Activated CD8-positive, alpha-beta memory T cell treated with anti-CD3 and anti-CD28 coated beads, Interleukin-2, amount 50 U/mL, for 4 hours (primary cell): ENCODE measurements at places on chromosomes 1 and 21.

- DNase-seq = peak; percentile 48
Measured at GRCh38 chr1:7705048-7705907, 65.8 kb upstream of the VAMP3 start.

GRCh38 chr1:50126927-50127715 is 18.4 kb downstream of the ELAVL4 start:
- DNase-seq = no peak

DNA sequence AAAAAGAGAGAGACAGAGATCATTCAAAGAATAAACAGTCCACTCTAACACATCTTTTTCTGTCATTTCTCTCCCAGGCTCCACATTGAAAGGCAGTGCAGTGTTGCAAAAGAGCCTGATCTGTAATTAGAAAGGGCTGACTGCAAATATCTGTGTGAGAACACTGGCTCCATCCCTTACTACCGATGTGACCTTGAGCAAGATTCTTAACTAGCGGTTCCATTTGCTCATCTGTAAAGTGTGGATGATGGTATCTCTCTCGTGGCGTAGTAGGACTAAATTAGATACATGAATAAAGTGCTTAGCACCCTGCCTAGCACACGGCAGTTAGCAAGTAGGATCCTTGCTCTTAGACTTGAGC is 26.9 kb upstream of the SLC44A3 start:
- no peak for DNase-seq

- DNase-seq = no peak
Measured at GRCh38 chr1:20405893-20406604, 80.0 kb downstream of the CAMK2N1 start.

GRCh38 chr1:92961896-92962752 is 862 bp upstream of the DIPK1A start:
- peak; percentile 57 for DNase-seq

DNA sequence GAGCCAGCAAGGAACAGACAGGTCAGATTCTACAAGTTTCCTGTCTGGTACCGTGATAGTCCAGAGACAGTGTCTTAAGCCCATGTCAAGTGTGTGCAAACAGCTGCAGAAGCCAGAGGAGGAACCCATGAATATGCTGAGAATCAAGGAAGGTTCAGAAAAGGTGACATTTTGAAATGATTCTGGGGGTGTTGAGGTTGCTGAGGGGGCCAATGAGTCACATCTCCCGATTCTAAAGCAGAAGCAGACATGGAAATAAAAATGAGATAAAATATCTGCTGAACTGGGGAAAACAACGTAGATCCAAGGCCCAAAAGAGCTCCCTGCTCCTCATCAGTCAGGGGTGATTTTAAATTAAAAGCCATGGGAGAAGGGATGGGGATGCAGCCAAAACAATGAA is 15.8 kb upstream of the SYT6 start:
- DNase-seq = no peak

- DNase-seq = no peak
Measured at GRCh38 chr1:71304125-71304524, 223.3 kb upstream of the ZRANB2 start.

- DNase-seq = no peak
Measured at GRCh38 chr1:228548788-228549187, 61.6 kb downstream of the RNF187 start.

GRCh38 chr1:199173356-199173755 is 534.5 kb downstream of the PTPRC start:
- no peak for DNase-seq

GRCh38 chr1:115980998-115981993 is 5.0 kb downstream of the SLC22A15 start:
- DNase-seq = no peak

GRCh38 chr1:228882041-228882770 is 146.9 kb downstream of the RHOU start:
- DNase-seq = no peak

DNA sequence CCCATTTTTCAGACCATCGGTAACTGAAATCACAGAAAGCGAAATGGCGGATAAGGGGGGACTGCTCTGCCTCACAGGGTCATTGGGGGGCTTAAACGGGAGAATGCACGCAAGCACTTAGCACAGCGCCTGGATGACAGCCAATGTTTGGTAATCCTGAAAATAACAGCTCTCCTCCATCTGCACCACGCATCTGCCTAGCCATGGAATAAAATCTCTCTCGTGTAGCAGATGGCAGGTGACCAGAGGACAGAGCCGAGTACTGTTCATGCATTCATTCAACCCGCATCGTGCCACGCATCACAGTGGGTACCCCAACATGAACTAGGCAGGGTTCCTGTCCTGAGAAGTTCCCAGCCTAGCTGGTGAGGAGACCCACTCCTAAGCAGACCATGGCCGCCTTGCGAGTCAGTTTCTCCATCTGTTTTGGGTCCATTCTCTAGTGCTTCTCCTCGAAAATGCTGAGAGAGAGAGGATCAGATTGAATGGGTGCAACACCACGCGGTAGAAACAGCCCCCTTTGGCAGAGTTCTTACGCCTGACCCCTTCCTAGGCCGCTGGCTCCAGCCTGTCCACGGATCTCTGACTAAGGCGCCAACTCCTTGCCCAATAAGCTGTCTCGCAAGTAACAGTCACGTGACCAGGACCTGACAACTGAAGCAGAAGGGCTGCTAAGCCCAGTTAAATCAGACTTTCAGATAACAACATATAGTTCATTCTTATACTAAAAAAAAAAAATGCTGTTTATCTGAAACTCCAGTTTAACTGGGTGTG is 7.3 kb downstream of the SLC1A7 start:
- no peak for DNase-seq

DNA sequence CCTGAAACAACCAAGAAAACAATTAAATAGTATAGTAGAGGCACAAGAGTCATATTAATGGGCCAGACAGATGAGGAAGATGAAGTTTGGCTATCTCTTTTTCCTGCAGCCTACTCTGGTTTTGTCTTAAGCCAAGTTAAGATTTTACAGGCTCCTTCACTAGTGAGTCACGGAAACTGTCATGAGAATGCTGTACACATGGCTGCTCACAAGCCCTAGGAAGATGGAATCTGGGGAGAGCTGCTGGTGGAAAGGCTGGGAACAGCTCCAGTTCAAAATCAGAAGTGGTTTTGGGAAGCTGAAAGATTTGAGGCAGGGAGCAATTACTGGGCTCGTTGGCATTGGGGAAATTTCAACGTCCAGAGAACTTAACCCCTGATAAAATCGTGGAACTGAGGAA is 46.4 kb upstream of the S1PR1 start:
- no peak for DNase-seq

- DNase-seq = no peak
Measured at GRCh38 chr1:20343938-20344302, 53.2 kb downstream of the VWA5B1 start.

DNA sequence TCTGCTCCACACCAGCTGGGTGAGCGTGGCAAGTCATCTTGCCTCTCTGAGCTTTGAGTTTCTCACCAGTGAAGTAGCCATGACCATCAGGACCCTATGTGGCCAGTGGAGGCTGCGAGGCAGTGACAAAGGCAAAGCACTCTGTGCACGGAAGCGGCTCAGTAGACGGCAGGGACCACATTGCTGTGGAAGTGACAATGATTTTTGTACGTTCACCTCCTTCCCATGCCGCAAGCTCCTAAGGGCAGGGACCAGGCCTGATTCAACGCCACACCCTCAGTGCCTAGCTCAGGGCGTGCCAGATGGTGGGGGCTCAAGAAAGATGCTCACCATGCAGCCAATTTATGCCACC is 210.5 kb downstream of the MATN1 start:
- no peak for DNase-seq

DNA sequence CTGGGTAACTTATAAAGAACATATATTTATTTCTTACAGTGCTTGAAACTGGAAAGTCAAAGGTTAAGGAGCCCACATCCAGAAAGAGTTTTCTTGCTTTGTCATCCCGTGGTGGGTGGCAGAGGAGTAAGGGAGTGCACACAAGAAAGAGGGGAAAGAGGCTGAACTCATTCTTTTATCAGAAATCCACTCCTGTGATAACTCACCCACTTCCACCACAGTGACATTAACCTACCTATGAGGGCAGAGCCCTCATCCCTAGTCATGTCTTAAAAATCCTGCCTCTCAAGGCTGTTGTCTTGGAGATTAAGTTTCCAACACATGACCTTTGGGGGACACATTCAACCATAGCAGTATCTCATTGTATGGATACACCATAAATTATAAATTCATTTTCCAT is 32.5 kb upstream of the RGS4 start:
- DNase-seq = no peak

DNA sequence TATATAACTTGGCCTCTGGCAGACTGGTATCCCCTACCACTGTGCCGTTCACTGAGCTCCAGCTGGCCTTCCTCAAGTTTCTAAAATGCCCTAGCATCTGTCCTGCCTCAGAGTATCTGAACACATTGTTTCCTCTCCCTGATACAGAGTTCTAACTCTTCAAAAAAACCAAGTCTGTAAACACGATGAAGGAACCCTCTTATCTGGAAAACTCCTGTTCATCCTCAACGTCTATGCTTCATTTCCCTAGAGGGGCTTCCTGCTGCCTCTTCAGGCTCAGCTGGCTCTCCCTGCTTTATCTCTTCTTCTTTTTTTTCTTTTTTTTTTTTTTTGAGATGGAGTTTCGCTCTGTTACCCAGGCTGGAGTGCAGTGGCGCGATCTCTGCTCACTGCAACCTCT is 5.6 kb downstream of the BSDC1 start:
- DNase-seq = no peak

- no peak for DNase-seq
Measured at GRCh38 chr1:230708631-230709580, 5.0 kb downstream of the AGT start.

DNA sequence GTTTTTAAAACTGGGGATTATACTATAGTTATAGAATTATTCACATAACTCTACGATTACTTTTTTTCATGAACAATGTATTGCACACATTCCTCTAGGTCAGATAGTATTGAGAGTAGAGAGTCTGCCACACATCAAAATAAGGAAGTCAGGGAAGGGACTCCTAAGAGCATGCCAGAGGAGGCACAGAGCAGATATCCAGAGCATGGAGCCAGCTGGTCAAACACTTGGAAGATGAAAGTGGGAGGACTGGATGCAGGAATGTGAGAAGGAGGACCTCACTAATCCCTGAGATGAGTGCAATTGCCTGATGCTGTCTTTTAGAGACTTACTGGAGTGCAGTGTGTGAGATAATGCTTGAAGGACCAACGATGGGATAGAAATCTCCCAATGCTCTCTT is 9.6 kb upstream of the RFX5 start:
- DNase-seq = no peak

GRCh38 chr1:191695865-191696264 is 462.4 kb upstream of the RGS18 start:
- DNase-seq = no peak

- DNase-seq = no peak
Measured at GRCh38 chr1:55747408-55747841, 532.3 kb upstream of the USP24 start.

GRCh38 chr1:108079440-108080025 is 114.6 kb upstream of the VAV3 start:
- peak; percentile 40 for DNase-seq

GRCh38 chr1:9716404-9717192 is 65.1 kb downstream of the PIK3CD start:
- no peak for DNase-seq

DNA sequence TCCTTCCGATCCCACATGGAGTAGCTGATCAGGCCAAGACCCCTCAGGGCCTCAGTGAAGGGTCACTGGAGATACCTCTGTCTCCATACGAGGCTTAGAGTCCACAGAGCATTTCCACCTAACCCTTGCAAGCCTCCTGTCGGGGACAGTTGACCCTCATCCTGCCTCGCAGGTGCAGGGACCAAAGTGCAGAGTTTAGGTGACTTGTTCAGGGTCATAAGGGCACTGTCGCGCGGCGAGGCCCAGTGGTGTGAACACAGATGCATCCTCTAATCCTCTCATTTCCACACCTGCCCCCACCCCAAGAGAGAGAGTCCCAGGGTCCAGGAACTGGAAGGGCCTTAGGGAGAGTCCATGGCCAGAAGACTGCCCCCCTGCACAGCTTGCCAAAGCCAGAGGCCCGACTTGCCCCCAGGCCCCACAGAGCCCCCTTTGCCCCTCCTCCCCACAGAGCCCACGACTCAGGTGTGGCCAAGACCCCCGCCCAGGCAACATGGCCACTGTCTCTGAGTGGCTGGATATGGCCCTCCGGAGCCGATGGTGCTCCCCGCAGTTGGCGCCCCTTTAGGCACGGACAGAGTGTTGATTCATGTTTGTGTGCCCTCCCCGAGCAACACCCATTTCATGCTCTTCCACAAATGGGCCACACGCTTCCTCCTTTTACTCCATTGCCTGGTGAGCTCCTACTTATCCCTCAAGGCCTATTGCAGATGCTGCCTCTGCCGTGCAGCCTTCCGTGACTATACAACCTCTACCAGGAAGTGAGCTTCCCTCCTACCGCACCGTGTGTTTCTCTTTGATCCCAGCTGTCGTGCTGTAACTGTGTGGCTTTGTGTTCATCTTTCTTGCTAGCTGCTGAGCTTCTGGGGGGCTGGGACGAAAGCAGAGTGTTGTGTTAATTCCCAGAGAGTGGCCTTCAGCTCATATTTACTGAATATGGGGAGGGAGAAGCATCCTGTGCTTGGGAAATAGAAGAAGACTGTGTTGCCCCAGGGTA is 1.7 kb downstream of the TRPM2 start:
- DNase-seq = no peak

- DNase-seq = no peak
Measured at GRCh38 chr1:114109981-114110380, 43.7 kb downstream of the SYT6 start.

DNA sequence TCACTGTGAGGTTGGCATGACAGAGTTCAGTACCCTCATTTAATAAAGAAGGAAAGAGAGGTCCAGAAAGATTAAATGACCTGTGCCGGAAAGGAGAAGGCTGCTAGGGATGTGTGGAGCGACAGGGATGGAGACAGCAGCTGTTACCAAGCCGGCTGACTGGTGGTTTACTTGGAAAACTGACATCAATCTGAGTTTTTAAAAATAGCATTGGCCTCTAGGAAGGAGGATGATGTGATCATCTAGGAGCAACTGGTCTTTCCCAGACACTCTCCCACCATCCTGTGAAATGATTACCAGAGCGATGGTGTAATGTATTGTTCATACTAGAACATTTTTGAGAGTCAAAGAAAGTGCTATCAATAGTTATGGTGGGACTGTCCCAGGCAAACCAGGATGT is 154.4 kb downstream of the ZSCAN20 start:
- no peak for DNase-seq

- no peak for DNase-seq
Measured at GRCh38 chr1:221494670-221495069, 247.2 kb downstream of the DUSP10 start.

GRCh38 chr1:92484472-92485380 is 2.0 kb downstream of the GFI1 start:
- peak; percentile 85 for DNase-seq

- DNase-seq = no peak
Measured at GRCh38 chr1:200960236-200960947, 63.1 kb downstream of the KIF21B start.

DNA sequence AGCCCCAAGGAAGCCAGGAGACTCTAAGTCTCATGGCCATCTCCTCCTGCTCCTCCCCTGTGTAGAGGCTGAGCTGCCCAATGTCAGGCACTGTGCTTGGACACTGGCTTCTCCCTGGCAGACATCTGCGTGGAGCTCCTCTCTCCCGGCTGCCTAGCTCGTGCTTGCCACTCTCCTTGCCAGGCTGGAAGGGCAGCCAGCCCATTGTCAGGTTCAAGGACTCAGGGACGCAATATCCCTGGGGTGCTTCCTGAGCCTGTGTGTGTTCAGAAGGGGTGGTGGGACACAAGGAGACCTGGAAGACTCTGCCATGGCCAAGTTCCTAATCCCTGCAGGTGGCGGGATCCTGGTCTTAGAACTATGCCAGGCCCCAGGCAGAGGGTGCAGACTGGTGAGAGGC is 65.4 kb upstream of the PARP1 start:
- no peak for DNase-seq

GRCh38 chr1:16921391-16922185 is at the start of gene CROCC:
CROCC (plus strand) TSS chr1:16921931; CDS start chr1:16922019, 88 bp downstream.
- peak; percentile 44 for DNase-seq
